CD4-positive, alpha-beta T cell treated with Interleukin-6 at 100 ng/mL for 8 hours (primary cell): ENCODE measurements at places on chromosomes 2 and 18.

GRCh38 chr2:32423536-32423935 lies 66.7 kb downstream of the BIRC6 start:
- DNase-seq, result no peak

- DNase-seq, result no peak
Measured at GRCh38 chr18:79468119-79468789, 72.5 kb downstream of the NFATC1 start.

DNA sequence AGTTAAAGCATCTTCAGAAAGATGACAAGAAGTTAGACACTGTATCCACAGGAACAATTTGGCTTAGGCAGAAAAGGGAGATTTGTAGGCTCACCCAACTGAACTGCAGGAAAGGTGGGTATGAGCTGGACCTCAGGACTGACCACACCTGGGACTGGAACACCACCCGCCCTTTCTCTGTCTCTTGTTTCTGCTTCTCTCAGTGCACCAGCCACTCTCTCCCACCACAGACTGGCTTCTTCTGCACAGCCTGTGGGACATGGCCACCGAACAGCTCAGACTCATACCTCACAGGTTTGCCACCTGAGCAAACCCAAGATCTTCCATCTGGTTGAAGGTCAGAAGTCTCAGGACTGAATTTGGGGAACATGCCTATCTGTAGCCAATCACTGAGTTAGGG lies 14.2 kb upstream of the MALT1 start:
- DNase-seq, result no peak

DNA sequence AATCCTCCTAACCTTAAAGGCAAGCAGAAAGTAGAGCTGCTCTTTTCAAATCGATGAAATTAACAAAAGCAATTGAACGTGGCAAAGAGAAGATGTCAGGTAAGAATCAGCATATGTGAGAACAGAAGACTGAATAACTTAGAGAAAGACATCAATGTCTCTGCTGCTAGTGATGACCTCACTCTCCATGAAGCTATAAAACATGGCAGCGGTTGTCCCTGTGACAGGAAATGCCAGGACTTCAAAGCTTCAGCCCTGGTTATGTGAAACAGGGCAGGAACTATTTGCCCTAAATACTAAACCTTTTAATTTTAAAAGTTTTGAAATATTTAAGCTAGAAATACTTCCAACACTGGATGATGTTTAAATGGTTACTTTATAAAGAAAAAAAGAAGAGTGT lies 383.7 kb downstream of the XIRP2 start:
- no peak for DNase-seq

DNA sequence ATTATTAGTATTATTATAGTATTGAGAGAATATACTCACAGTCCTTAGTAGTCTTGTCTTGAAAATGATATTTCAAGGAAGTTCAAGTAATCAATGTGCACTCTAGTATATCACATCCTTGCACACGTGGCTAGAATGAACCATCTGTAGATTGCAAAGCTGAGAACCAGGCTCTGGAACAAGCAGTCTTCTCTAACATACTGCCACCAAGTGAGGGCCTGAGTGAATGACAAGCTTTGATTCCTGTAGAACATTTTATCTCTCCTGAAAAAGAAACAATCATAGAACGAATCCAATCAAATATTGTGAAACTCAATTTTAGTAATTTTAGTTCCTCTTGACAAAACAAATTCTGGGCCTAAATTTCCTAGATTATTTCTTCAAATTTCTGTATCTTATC lies 55.3 kb upstream of the SULT1C3 start:
- DNase-seq, result no peak

DNA sequence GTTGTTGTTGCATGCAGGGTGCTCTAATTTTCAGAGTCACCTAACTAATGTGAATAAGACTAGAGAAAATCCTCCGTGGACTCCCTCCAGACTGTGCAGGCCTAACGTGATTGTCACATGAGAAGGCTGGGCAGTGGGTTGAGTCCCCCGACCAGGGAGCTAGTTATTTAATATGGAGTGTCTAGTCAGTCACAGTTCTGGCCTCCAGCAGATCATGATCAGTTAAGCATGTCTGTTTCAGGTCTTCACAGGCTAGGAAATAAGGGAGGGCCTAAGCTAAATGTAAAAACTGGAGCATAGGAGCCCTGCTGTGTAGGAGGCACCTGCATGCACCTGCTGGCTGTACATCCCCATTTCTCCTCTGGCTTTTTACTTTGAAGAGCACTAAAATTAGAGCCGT lies 86.8 kb downstream of the PRPF40A start:
- no peak for DNase-seq

DNA sequence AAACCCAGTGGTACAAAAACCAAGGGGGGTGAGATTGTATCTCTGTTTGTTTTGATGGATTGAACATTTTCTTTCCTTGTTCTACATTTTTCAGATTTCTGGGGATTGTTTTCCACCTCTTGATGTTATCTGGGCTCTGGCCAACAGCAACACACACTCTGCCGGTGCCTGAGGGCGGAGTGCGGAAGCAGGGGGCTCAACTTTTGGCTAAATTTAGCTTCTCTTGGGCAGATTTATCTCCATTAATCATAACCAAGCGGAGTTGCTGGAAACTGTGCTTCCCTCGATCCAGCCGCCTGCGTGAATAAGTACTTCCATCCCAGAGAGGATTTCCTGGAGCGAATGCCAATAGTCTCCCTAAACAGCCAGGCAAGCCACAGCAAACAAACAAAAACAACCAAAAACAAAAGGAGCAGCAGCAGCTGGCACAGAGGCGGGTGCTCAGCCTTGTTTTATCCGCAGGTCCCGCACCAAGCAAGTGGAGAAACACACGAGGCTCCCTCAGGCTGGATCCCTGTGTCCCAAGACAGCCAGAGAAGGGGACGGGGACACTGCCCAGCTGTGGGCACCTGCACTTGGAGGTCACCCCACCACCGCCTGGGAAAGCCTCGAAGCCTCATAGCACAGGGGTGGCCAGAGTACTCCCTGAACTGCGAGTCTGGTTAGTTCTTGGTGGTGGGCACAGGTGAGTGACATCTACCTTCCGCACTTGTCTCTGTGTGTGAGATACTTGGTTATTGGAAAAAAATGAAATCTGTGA lies 143.4 kb downstream of the NDUFA10 start:
- DNase-seq, result no peak

DNA sequence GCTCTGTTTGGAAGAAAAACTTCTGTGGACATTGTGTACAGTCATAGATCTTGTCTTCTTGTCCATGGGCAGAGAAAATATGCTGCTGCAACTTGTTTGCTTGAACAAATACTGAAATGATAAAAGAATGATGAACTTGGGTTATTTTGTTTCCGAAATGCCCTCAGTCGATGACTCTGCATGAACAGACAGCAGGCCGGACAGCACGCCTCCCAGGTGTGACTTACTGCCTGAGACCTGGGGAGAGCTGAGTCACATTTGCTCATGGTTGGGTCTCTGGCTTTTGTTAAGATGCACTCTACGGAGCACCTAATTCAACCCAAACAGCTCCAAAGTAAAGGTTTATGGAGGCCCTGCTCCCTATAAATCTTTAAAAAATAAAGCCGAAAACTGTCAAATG lies 262.5 kb downstream of the ZNF521 start:
- no peak for DNase-seq

DNA sequence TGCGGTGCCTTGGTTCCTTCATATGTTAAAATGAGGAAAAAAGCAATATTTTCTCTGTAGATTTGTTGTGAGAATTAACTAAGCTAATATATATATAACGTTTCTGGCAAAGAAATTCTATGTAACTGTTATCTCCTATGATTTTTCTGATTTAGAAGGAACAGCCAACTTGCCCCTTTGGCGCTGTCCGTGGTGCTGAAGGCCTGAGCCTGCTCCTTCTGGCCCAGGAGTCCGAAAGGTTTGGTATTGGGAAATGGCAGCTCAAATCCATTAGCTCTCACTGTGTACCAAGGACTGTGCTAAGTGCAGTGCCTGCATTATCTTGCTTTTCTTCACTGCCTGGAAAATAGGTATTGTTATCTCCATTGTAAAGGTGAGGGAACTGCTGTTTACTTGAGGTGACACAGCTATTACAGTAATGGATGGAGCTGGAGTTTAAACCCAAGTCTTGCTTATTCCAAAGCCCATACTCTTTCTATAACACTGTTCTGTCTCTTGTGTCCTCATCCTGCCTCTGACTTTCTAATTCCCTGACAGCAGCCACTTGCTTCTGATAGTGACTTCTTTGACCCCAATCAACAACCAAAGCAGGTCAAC lies 52.2 kb downstream of the C1QL2 start:
- no peak for DNase-seq

- DNase-seq, result no peak
Measured at GRCh38 chr2:216645636-216645950, 12.4 kb downstream of the IGFBP2 start.

DNA sequence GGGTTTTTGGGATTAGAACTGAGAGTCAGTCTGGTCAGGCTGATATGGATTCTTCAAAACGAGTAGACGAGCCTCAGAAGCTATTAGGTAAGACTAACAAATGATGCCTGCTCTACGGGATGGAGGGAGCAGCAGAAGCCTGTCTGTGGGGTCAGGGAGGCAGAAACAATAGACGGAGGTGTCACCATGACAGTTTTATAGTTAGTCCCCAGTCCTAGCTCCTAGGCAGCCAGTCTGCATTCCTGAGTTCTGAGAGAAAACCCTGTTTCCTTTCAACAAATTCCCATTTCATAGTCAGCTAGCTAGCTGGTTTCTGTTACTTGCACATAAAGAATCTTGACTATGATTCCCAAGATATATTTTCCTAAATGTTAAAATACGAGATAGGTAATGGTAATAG lies 542.1 kb downstream of the PID1 start:
- DNase-seq, result no peak

- no peak for DNase-seq
Measured at GRCh38 chr2:37472959-37473358, 128.5 kb downstream of the QPCT start.

DNA sequence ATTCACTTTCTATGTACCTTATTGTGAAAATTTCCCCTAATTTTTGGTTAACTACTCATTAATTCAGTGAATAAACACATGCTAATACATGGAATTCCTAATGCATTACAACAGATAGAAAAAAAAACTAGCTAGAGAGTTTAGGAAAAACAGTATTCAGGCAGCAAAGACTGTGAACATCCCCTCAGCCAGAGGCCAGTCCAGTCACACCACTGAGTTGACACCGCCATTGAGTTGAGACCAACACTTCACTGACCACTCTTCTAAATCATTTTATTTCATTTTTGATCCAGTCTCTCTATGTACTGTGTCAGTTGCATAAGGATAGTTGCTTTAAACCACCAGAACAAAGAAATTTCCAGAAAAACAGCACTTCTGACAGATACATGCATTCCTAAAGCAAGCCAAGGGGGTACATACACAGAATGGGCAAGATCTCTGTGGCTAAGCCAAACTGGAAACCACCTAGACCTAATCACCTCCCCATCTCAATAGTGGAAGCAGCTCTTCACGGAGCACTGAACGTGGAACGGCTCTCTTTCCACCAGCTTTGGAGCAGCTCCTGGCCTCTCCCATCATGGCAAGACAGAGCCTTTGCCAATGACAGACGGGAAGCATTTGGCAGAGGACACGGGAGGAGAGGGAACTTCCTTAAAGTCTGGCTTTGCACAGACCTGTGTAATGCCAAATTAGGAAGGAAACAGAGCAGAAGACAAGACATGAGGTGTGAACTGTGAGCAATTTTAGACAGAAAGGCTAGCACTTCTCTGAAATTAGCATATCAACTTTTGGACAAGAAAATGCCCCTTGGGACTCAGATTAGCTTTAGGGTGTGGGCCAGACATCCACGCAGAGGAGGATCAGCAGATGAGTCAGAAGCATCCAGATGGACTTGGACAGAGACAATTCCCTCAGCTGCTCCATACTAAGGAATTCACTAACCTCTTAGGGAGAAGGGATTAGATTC lies 36.4 kb downstream of the CACNB4 start:
- no peak for DNase-seq

DNA sequence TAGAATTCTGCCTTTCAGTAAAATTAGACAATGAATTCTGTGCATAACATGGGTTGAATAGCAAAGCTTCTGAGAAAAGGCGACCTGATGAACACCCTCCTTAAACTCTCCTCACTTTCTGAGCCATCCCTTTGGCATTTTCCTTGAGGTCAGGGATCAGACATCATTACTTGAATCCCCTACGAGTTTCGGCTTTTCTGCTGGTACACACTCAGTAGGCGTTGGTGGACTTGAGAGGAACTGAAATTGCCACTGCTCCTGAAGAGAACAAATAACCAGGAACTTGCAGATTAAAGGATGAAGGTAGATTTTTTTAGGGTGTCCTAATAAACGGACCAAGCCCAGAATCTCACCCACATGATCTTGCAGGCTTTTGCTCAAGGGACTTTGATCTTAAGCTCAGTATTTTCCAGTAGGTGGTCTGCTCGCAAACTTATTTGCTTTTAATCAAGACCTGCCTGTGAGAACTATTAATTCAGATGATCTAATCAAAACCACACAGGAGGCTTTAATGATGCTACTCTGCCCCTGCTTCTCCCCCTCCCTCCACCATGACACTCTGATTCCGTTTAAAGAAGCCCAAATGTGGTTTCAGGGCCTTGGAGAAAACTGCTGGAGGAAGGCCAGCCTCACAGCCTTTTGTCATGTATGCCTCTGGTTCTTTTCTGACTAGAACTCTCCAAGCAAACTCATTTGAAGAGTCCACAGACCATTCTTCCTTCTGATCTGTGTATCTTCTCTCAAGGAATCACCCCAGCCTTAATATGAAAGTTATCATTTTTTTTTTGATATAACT lies 124.9 kb downstream of the PRKCE start:
- no peak for DNase-seq

- no peak for DNase-seq
Measured at GRCh38 chr2:49618491-49618890, 464.2 kb upstream of the FSHR start.

- DNase-seq, result no peak
Measured at GRCh38 chr2:97969081-97970067, 26.4 kb downstream of the TMEM131 start.

- no peak for DNase-seq
Measured at GRCh38 chr2:85318222-85319074, 9.3 kb downstream of the TGOLN2 start.

GRCh38 chr2:150620855-150621254 lies 133.4 kb upstream of the RND3 start:
- no peak for DNase-seq

DNA sequence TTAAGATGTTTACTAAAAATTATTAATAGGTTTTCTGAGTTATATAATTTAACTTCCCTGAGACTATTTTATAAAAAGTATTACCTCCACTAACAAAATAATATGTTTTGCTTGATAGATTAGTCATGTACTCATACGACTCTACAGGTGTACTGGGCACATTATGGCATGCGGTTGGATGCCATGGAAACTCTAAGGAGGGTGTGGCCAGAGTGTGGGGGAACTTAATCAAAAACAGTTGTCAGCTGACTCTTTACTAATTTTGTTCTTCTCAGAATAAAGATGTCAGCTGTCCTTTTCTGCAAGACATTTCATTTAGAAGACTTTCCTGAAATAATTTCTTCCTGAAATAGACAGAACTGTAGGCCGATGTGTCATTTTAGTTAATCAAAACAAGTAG lies 228.3 kb upstream of the SIX3 start:
- DNase-seq, result no peak
